Breast epithelium (tissue), 4 donors: ENCODE measurements at places on chromosomes 4 and X.

DNA sequence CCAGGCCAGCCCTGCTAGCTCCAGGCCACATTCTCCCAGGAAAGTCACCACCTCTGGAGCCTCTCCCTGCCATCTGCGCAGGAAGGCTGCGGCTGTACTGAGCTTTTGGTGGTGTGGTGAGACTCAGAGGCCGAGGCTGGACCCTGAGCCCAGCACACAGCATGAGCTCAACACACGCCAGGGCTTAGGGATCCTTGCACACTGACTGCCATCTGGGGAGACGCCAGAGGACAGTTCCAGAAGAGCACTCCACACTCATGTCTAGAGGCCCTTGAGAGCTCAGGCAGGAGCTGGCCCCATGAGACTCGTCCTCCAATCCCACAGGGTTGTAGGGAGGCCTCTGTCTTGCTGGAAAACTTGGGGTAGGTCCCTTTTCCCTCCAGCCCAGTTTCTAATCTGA is 40.6 kb downstream of the ABLIM2 start:
- no peaks in the 10 kb centered on the region for H3K4me1 ChIP-seq
- no peak overlapping the region for H3K27ac ChIP-seq
- H3K27me3 ChIP-seq, result no peaks in the 10 kb centered on the region
- no peaks in the 10 kb centered on the region for H3K36me3 ChIP-seq
- no peak overlapping the region for H3K4me3 ChIP-seq

DNA sequence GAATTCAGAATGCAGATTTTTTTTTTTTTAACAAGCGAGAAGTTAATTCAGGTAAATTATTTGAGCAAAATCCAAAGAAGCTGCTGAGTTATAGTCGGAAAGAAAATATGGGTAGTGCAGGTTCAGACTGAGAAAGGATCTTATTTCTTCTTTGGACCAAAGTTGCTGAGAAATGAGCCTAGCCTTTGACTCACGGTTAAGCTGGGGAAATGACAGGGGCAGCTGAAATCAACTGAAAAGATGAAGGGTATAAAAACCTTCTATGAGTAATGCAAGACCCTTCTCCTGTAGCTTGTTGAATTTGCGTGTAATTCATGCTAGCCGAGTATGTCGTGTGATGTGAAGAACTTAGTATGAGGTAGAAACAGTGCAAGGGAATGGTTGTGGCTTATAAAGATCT is 63.0 kb downstream of the KIAA0232 start:
- DNase-seq, result no peak
- no peak overlapping the region for H3K4me3 ChIP-seq
- H3K27me3 ChIP-seq, result no peaks in the 10 kb centered on the region
- no peaks in the 10 kb centered on the region for H3K4me1 ChIP-seq
- no peaks in the 10 kb centered on the region for H3K36me3 ChIP-seq

GRCh38 chr4:138978028-138978585 is 37.5 kb upstream of the NOCT start:
- no peaks in the 10 kb centered on the region for H3K4me1 ChIP-seq
- no peaks in the 10 kb centered on the region for H3K36me3 ChIP-seq
- no peaks in the 10 kb centered on the region for H3K27me3 ChIP-seq
- no peak for DNase-seq
- H3K4me3 ChIP-seq, result no peak overlapping the region

GRCh38 chr4:52716364-52717151 is 34.7 kb downstream of the ERVMER34-1 start:
- no peak for DNase-seq
- no peaks in the 10 kb centered on the region for H3K27me3 ChIP-seq
- H3K4me1 ChIP-seq, result peaks cover 18% of the 10 kb centered on the region
- H3K27ac ChIP-seq, result no peak overlapping the region
- no peak overlapping the region for H3K4me3 ChIP-seq
- no peaks in the 10 kb centered on the region for H3K36me3 ChIP-seq

DNA sequence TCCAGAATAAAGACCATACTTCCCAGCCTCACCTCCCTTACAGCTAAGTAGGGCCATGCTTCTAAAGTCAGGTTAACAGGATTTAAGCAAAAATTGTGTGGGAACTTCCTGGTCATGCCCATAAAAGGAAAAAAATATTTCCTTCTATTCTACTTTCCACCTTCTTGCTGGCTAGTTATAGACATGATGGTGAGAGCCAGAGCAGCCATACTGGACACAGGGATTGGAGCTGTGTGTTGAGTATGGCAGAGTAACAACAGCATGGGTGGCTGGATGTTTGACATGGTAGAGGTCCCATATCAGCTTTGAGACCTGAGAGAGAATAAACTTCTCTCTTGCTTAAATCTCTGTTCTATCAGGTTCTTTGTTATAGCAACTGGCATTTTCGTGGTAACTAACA is 15.1 kb upstream of the CBR4 start:
- no peak overlapping the region for H3K27ac ChIP-seq
- H3K4me1 ChIP-seq, result no peaks in the 10 kb centered on the region
- no peak for DNase-seq
- H3K4me3 ChIP-seq, result no peak overlapping the region

GRCh38 chrX:12946838-12947544 is 27.9 kb upstream of the TMSB4X start:
- no peaks in the 10 kb centered on the region for H3K36me3 ChIP-seq
- H3K27ac ChIP-seq, result peak overlapping the region; percentile 34
- peaks cover 13% of the 10 kb centered on the region for H3K27me3 ChIP-seq
- H3K4me3 ChIP-seq, result no peak overlapping the region

- no peaks in the 10 kb centered on the region for H3K27me3 ChIP-seq
- no peak for DNase-seq
- no peaks in the 10 kb centered on the region for H3K4me1 ChIP-seq
These were observed 42.7 kb downstream of the KIF4A start for GRCh38 chrX:70332600-70332999.

GRCh38 chr4:54767376-54767775 is 109.6 kb downstream of the KIT start:
- H3K36me3 ChIP-seq, result no peaks in the 10 kb centered on the region
- DNase-seq, result no peak
- no peaks in the 10 kb centered on the region for H3K27me3 ChIP-seq
- no peaks in the 10 kb centered on the region for H3K4me1 ChIP-seq

DNA sequence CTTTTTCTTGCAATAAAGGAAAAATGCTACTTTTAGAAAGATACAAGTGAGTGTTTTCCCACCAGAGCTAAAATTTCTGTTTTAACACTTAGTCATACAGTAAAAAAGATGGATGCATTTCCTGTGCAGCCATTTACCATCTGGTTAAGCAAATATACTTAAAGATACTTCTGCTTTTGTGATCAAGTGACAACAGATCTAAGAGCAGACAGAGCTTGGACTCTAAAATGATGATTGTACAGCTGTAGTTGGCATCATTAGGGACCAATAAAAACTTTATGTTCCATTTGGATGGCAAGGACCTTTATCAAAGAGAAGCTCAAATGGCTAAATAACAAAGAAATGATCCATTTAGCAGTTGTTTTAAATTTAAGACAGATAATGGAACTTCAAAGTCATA is 270.8 kb downstream of the FSTL5 start:
- no peaks in the 10 kb centered on the region for H3K27me3 ChIP-seq
- no peak for DNase-seq
- H3K4me1 ChIP-seq, result no peaks in the 10 kb centered on the region

DNA sequence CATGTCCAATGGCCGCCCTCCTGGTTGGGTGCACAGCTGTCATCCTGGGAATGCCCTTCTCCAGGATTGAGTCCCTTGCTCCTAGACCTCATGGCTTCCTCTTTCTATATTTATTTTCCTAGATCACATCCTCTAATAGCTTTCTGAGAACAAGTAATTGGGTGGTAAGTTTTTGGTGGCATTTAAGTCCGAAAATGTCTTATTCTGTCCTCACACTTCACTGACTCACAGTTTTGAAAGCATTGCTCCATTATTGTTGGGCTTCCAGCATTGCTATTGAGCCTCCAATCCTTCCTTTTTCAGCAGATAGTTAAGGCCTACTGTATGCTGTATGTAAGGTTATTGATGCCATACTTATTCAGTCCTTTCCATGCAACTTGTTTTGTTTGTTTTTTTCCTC is 25.9 kb downstream of the PGM2 start:
- no peak overlapping the region for H3K4me3 ChIP-seq
- H3K27me3 ChIP-seq, result no peaks in the 10 kb centered on the region
- no peaks in the 10 kb centered on the region for H3K4me1 ChIP-seq
- H3K36me3 ChIP-seq, result peaks cover 3% of the 10 kb centered on the region

GRCh38 chrX:153922932-153923857 is 2.9 kb downstream of the ARHGAP4 start:
- no peak overlapping the region for H3K27ac ChIP-seq
- H3K4me3 ChIP-seq, result no peak overlapping the region
- H3K4me1 ChIP-seq, result no peaks in the 10 kb centered on the region
- peak; percentile 77 for DNase-seq
- no peaks in the 10 kb centered on the region for H3K36me3 ChIP-seq

DNA sequence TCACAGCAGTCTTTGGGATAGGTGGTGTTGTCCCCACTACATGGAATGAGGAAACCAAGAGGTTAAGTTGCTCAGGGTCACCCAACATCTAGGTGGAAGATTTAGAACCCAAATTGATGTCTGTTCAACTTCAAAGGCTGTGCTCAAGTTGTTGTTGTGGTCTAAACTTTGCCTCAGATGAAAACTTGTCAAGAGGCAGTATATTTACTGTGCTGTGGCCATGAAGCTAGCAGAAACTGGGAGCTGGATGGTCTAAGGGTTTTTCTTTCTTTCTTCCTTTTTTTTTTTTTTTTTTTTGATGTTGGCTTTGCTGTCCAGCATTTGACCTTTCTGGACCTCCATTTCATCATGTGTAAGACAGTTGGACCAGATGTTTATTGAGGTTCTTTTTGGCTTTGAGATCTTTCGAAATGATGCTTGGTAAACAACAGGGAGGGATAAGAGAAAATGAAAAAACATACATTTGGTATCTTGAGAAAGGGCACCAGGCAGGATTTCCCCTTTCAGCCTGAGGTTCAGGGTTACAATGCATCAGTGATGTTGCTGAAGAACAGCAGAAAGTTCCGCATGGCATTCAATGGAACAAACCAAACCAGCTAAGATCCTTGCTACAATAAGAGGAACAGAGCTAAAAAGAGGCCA is 166.2 kb upstream of the RPS6KA3 start:
- H3K36me3 ChIP-seq, result no peaks in the 10 kb centered on the region
- H3K27ac ChIP-seq, result no peak overlapping the region
- H3K27me3 ChIP-seq, result no peaks in the 10 kb centered on the region
- no peak for DNase-seq
- H3K4me1 ChIP-seq, result no peaks in the 10 kb centered on the region

DNA sequence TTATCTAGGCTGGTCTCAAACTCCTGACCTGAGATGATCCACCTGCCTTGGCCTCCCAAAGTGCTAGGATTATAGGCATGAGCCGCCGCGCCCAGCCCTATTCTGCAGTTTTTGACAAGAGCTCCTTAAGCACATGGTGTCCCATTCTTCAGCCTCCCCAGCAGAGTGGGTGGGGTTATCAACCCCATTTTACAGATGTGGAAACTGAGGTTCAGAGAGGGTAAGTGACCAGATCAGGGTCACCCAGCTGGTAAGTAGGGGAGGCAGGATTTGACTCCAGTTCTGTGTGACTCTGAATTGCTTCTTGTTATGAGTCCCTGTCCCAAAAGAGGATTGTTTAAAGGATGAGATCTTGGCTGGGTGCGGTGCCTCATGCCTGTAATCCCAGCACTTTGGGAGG is 14.5 kb downstream of the MAN2B2 start:
- no peaks in the 10 kb centered on the region for H3K27me3 ChIP-seq
- no peaks in the 10 kb centered on the region for H3K4me1 ChIP-seq
- no peaks in the 10 kb centered on the region for H3K36me3 ChIP-seq
- no peak overlapping the region for H3K4me3 ChIP-seq
- H3K27ac ChIP-seq, result no peak overlapping the region
- DNase-seq, result no peak

DNA sequence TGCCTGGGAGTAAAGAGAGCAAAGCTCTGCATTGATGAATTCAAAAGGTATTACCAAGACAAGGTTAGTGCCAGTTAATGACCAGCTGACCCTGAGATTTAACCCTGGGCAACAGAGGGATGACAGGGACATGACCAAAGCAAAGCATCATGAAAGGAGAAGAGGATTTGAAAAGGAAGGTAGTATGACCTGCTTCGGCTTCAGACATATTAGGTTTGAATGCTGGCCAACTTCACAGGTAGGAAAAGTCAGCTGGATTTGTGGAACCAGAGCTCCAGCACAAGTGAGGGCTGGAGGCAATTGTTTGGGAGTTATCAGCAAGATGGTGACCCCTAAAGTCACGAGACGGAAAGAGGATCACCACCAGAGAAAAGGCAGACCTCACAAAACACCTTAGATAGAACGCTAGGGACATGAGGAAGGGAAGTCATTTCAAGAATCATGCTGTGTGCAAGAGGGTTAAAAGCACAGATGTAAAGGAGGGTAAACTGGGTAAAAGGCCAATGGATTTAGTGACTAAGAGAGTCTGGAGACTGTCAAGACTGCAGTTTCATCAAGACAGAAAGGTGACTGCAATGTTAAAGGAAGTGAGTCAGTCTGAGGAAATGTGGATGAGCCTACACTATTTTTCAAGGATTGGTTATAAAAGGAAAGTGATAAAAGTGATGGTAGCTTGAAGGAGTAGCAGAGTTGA is 45.6 kb downstream of the SH3RF1 start:
- no peak overlapping the region for H3K4me3 ChIP-seq
- no peaks in the 10 kb centered on the region for H3K27me3 ChIP-seq
- no peaks in the 10 kb centered on the region for H3K36me3 ChIP-seq
- H3K4me1 ChIP-seq, result no peaks in the 10 kb centered on the region
- H3K27ac ChIP-seq, result no peak overlapping the region

DNA sequence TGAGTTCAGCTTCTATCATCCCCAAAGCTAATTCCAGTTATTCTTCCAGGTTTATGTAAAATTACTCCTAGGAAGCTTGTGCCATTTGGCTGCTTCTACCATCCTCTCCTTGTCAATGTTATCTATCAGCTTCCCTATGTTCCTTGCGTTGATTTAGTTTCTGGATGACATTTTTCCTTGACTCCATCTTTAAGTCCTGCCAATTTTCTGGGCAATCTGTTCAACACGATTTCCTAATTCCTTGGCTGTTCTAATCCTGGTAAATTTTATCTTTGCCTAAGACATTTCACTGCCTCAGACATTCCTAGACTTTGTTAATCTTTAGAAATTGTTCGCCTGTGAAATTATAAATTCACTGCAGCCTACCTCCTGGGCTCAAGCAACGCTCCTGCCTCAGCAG is 125.1 kb downstream of the PDS5A start:
- no peak overlapping the region for H3K27ac ChIP-seq
- no peaks in the 10 kb centered on the region for H3K4me1 ChIP-seq
- DNase-seq, result no peak
- H3K36me3 ChIP-seq, result no peaks in the 10 kb centered on the region
- H3K4me3 ChIP-seq, result no peak overlapping the region

DNA sequence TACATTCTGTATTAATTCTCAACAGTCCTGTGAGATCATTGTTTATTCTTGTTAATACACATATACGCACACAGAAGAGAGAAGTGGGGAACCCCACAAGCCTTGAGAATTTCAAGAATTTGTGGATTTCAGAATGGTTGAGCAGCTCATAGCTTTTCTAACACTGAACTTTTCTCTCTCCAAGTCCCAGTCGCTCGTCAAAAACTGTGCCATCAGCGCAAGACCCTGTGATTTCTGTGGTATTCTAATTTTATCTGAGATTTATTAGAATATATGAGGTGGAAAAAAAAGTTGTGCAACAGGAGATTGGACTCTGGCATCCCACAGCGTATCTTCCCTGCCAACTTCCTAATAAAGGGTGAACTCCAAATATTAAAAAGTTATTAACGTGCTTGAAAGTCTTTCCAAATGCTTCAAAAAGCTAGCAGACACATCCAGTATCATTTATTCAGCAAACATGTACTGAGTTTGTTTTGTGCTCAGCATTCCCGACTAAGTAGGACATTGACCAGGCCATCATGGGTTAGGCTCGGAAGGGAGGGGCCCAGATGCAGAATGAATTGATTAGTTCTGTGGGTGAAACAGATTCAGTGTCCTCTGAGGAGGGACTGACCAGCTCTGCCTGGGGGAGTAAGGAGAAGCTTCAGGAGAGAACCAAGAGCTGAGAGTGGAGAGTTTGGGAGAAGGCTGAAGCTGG is 165.6 kb downstream of the CBR4 start:
- no peaks in the 10 kb centered on the region for H3K27me3 ChIP-seq
- H3K36me3 ChIP-seq, result no peaks in the 10 kb centered on the region
- DNase-seq, result no peak
- peak overlapping the region; percentile 85 for H3K27ac ChIP-seq
